Prostate gland (tissue), 2 donors: ENCODE measurements at places on chromosomes 11 and 22. TPM values are rescaled to one million over a fixed set of nuclear protein-coding genes. Genes with fewer than 3 reads are reported as not detected.

The YPEL4 gene
- total RNA-seq, result 0.46 TPM

DNA sequence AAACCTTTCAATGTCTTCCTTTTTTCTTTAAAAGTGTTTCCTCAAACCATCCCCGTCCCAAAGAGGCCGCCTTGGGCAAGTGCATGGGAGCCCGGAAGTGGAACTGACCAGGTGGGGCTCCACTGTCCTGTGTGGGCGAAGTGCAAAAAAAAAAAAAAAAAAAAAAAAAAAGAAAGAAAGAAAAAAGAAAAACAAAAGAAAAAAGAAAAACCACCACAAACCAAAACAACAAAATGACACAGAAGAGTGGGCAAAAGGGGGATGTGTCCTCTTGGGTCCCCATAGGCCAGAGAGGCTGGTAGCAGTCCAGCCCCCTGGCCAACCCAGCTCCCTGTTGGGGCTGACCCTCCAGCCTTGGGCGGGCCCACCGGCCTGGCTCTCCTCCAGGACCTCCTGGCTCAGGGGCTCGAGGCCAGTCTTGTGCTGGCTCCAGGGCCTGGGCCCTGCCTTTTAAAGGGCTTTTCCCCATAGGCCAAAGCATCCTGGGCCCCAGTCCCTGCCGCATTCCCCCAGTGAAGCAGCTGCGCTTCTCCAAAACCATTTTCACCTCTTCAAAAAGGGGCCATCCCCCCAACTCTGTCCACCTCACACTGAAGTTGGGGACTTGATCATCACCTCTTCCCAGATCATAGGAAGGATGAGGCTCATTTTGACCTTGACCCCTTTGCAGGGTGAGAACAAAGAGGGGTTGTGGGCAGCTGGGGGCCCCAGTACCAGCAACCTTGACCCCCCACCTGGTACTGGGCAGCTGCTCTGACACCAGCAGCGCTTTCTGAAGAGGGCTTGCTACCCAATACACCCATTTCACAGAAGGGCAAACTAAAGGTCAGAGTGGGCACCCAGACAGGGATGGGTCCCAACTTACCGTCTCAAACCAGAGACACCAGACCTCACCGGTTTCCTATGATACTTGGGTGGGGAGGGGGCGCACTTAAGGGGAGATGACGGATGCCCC, 9.4 kb downstream of the CBX6 start:
- no peak overlapping the region for H3K27ac ChIP-seq
- no peak overlapping the region for H3K4me3 ChIP-seq
- no peak for DNase-seq

The KCNE3 gene
- total RNA-seq, result 10.7 TPM

- no peak overlapping the region for H3K27ac ChIP-seq
- H3K4me3 ChIP-seq, result no peak overlapping the region
- H3K36me3 ChIP-seq, result no peaks in the 10 kb centered on the region
- no peaks in the 10 kb centered on the region for H3K4me1 ChIP-seq
- no peaks in the 10 kb centered on the region for H3K27me3 ChIP-seq
Measured at GRCh38 chr11:73466643-73467042, 90.4 kb downstream of the RELT start.

The MUC5AC gene
- 0.05 TPM for total RNA-seq

DNA sequence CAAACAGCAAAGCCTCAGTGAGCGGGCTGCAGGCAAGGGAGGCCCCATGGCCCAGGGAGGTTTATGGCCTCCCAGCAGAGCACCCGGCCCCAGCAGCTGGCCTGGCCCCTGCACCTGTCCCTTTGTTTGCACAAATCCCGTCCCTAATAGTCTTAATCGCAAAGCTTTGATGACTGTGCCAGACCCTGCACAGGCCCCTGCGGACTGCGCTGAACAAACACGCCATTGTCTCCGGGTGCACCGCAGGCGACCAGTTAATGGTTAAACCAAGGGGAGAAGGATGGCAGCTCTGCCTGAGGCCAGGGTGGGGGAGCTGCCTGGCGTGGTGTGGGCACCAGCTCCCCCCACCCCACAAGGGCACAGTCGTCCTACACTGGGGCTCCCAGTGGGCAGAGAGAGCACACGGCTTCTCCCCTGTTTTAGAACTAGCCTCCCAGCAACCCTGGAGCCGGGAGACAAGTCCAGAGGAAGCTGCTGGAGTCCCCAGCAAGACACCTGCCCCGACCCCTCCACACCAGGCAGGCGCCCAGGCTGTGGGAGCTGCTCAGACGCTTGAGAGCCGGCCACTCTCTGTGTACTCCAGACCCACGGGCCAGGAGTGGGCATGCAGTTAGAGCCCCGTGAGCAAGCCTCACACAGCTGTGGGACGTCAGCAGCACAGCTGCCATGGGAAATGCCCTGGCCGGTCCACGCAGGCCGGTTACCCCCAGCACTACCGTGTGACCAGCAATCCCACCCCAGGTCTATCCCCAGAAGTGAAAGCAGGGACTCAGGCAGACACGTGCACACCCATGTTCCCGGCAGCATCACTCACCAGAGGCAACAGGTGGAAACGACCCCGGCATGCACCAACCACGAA, 39.7 kb upstream of the TH start:
- no peak overlapping the region for H3K27ac ChIP-seq
- no peaks in the 10 kb centered on the region for H3K4me1 ChIP-seq
- DNase-seq, result peak; percentile 3
- H3K36me3 ChIP-seq, result no peaks in the 10 kb centered on the region
- no peak overlapping the region for H3K4me3 ChIP-seq

The PRR33 gene
- total RNA-seq, result 0.17 TPM

DNA sequence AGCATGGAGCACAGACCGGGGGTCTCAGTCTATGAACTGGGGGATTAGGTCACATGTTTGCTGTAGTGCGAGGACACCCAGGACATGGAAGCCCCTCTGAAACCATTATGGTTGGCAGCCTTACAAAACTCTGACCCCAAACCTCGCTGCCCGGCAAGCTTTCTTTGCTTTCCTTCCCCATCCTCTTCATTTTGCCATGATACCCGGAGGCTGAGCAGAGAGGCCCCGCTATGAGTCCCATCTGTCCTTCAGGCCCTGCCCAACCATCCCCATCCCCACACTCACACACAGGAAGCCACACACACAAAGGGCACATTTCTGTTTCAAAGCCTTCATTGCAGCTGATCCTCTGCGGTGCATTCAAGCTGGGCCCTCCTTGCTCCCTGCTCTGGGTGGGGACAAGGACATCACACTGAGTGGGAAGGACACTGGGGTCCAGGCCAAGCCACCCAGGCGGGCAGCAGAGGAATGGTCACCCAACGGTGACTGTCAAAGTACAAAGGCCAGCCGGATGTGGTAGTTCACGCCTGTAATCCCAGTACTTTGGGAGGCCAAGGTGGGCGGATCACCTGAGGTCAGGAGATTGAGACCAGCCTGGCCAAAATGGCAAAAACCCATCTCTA, 176.5 kb downstream of the CTTN start:
- H3K4me1 ChIP-seq, result no peaks in the 10 kb centered on the region
- no peak overlapping the region for H3K27ac ChIP-seq
- no peak overlapping the region for H3K4me3 ChIP-seq
- H3K27me3 ChIP-seq, result no peaks in the 10 kb centered on the region
- no peak for DNase-seq
- no peaks in the 10 kb centered on the region for H3K36me3 ChIP-seq

GRCh38 chr11:111077530-111078322, 167.8 kb upstream of the POU2AF2 start:
- no peaks in the 10 kb centered on the region for H3K36me3 ChIP-seq
- H3K27ac ChIP-seq, result no peak overlapping the region
- H3K4me1 ChIP-seq, result no peaks in the 10 kb centered on the region
- no peak overlapping the region for H3K4me3 ChIP-seq
- no peaks in the 10 kb centered on the region for H3K27me3 ChIP-seq

GRCh38 chr11:117958949-117959348, 27.2 kb upstream of the IL10RA start:
- H3K4me1 ChIP-seq, result no peaks in the 10 kb centered on the region
- no peaks in the 10 kb centered on the region for H3K27me3 ChIP-seq
- no peak overlapping the region for H3K27ac ChIP-seq
- DNase-seq, result no peak

- H3K4me1 ChIP-seq, result no peaks in the 10 kb centered on the region
- H3K27me3 ChIP-seq, result no peaks in the 10 kb centered on the region
- no peak for DNase-seq
- H3K27ac ChIP-seq, result no peak overlapping the region
- no peaks in the 10 kb centered on the region for H3K36me3 ChIP-seq
- no peak overlapping the region for H3K4me3 ChIP-seq
Measured at GRCh38 chr11:60927600-60927999, 3.3 kb downstream of the TMEM132A start.

- no peak overlapping the region for H3K27ac ChIP-seq
- H3K36me3 ChIP-seq, result no peaks in the 10 kb centered on the region
- H3K27me3 ChIP-seq, result peaks cover 2% of the 10 kb centered on the region
- no peak overlapping the region for H3K4me3 ChIP-seq
- H3K4me1 ChIP-seq, result no peaks in the 10 kb centered on the region
- no peak for DNase-seq
Measured at GRCh38 chr11:19974886-19975285, 185.4 kb downstream of the DBX1 start.

- peak overlapping the region; percentile 37 for H3K4me3 ChIP-seq
- DNase-seq, result no peak
- H3K36me3 ChIP-seq, result no peaks in the 10 kb centered on the region
- H3K4me1 ChIP-seq, result peaks cover 3% of the 10 kb centered on the region
Measured at GRCh38 chr11:35419830-35420333, 524 bp upstream of the SLC1A2 start.

DNA sequence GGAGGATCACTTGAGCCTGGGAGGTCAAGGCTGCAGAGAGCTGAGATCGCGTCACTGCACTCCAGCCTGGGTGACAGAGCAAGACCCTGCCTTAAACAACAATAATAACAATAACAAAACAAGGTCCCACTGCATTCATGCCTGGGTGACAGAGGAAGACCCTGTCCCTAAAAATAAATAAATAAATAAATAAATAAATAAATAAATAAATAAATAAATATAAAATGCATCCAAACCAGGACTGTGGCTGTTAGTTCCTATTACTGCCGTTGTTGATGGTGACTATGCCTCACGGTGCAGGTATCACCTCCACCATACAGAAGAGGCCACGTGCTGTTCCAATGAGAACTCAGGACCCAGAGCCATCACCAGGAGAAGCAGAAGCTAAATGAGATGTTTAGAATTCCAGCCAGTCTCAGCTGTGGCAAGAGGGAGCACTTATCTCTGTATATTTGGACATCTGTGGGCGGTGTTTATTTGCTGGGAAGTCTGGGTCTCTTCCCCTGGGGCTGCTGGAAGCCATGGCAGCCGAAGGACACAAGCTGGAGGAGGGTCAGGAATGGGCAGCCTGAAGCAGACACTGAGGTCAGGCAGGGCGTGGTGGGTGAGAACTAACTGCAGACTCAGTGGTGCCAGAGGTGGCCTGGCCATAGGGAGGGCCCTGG, 21.6 kb downstream of the C11orf86 start:
- H3K36me3 ChIP-seq, result no peaks in the 10 kb centered on the region
- no peak for DNase-seq
- no peaks in the 10 kb centered on the region for H3K4me1 ChIP-seq
- no peak overlapping the region for H3K4me3 ChIP-seq
- no peaks in the 10 kb centered on the region for H3K27me3 ChIP-seq

The WT1 gene
- 170 TPM for total RNA-seq

- no peaks in the 10 kb centered on the region for H3K36me3 ChIP-seq
- H3K27me3 ChIP-seq, result no peaks in the 10 kb centered on the region
- DNase-seq, result no peak
- no peak overlapping the region for H3K4me3 ChIP-seq
- H3K4me1 ChIP-seq, result no peaks in the 10 kb centered on the region
- H3K27ac ChIP-seq, result no peak overlapping the region
Measured at GRCh38 chr11:36478700-36479329, 31.3 kb downstream of the TRAF6 start.

DNA sequence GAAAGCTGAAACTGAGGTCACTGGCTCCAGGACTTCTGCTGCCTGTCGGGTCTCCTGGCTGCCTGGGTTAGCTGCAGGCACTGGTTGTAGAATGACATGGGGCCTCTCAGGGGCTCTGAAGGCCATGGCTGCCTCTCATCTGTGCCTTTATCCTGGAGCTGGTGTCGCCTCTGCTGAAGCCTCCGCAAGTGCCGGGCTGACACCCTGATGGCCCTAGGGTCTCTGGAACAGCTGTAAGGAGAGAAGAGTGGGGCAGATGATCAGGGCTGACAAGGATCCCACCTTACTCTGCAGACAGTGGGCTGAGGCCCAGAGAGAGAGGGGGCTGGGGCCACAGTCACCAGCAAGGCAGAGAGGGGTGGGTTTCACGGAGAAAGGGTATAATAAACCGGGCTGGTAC, 4.6 kb downstream of the PLA2G3 start:
- H3K4me3 ChIP-seq, result no peak overlapping the region
- no peaks in the 10 kb centered on the region for H3K36me3 ChIP-seq
- peaks cover 4% of the 10 kb centered on the region for H3K4me1 ChIP-seq
- no peaks in the 10 kb centered on the region for H3K27me3 ChIP-seq
- H3K27ac ChIP-seq, result no peak overlapping the region

The SLC5A4 gene
- not detected for total RNA-seq

- no peaks in the 10 kb centered on the region for H3K4me1 ChIP-seq
- H3K27ac ChIP-seq, result no peak overlapping the region
- H3K36me3 ChIP-seq, result no peaks in the 10 kb centered on the region
- H3K27me3 ChIP-seq, result no peaks in the 10 kb centered on the region
Measured at GRCh38 chr11:117941163-117941707, 12.0 kb upstream of the TMPRSS13 start.

The OR51E2 gene
- total RNA-seq, result 100 TPM

DNA sequence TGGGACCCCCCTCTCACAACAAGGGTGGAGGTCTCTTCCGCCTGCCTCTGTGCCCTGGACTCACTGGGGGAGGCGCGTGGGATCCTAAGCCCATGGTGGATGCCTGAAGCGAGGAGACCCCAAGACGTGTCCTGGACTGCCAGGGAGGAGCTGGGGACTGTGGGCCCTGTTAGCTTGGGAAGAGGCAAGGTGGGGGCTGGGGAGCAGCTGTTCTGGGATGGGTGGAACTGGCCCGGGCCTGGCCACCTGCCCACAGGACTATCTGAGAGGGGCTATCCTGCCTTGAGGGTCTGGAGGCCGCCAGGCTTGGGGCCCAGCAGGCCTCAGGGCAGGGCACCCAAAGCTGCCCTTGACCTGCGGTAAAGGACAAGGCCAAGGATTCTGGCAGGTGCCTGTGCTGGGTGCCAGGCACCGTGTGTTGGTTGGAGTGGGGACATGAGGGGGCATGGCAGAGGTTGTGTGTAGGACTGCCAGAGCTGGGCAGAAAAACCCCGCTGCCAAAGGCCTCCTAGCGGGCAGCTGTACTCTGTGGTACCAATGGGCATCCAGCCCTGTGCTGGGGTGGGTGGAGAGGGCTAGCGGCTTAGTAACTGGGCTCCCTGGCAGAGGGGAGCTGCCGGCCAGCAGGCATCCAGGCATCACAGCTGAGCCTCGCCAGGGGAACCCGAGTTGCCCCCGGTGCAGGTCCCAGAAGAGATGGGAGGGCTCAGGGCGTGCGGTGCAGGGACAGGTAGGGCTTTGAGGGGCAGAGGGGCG, 670 bp downstream of the LSP1 start:
- H3K4me3 ChIP-seq, result no peak overlapping the region
- DNase-seq, result no peak
- H3K27ac ChIP-seq, result no peak overlapping the region
- no peaks in the 10 kb centered on the region for H3K36me3 ChIP-seq

GRCh38 chr22:24134090-24134846, 47.0 kb upstream of the SUSD2 start:
- no peak for DNase-seq
- H3K4me3 ChIP-seq, result no peak overlapping the region
- H3K36me3 ChIP-seq, result no peaks in the 10 kb centered on the region
- H3K27me3 ChIP-seq, result no peaks in the 10 kb centered on the region
- no peaks in the 10 kb centered on the region for H3K4me1 ChIP-seq
- H3K27ac ChIP-seq, result no peak overlapping the region
